ENCODE measurements at places on chromosomes 6 and 20.

DNA sequence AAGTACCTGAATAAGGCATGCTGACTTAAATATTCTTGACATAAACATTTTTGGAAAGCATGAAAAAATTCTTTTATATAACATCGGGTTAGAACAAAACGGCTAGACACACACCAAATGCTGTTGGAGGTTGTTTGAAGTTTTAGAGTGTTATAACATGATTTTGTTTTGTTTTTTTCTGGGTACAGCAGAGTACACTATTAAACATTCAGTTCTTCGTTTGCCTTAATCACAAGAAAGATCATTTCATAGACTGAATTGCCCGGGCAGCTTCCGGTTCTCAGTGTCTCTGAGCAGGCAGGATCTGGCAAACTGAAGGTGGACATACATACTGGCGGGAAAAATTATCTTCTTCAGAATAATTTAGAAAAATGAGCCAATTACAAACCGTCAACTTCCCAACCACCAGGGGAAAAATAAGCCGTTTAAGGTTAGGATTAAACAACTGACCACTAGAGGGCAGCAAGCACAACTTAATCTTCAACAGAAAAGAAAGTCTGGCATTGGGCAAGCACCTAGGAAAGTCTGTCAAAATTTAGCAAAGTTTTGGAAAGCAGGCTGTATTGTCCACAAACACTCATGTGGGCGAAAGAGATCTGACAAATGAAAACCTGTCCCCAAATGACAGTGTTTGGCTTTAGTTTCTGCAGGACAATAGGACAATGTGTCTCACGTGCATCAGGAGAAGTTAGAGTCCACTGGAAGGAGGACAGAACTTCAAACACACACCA lies 15.0 kb downstream of the ZNF217 start:
- DNase-seq, result peak; percentile 61

DNA sequence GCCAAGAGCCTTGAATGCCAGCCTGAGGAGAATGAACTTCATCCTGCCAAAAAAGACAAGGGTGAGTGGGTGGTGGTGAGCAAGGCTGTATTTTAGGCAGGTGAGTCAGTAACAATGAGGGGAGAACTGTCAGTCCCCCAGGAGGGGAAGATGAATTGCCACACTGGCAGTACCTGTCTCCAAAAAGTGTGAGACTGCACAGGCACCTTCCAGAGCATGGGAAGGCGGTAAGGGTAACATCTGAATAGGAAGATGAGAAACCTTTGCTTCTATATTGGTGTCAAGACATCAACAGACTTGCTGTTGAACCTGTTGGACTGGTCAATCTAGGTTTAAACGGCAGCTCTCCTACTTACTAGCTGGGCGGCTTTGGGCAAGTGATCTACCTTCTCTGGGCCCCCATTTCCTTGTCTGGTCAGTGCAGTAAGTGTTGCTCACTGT lies 30.9 kb downstream of the STK35 start:
- no peak for DNase-seq

- no peak for DNase-seq
Observed at GRCh38 chr6:112216662-112217551, 37.5 kb downstream of the LAMA4 start.

DNA sequence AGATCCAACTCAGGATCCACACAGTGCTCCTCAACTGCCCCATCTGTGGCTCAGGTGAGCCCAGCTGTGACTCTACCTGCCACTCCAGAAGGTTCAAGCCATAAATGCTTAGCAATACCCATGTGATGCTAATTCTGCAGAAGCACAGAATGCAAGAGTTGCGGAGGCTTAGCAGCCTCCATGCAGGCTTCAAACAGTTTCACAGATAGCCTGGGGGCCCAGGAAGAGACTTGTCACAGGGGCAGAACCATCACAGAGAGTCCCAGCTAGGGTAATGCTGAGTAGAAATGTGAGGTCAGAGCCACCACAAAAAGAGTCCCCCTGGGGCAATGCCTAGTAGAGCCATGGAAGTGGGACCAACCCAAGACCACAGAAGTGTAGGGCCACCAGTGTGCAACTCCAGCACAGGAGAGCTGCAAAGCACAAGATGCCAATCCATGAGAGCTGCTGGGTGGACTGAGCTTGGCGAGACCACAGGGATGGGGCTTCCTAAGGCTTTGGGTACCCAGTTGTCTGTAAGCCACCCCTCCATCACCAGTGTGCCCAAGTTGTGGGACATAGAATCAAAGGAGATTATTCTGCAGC lies 283.9 kb downstream of the UBE3D start:
- no peak for DNase-seq

GRCh38 chr6:75855052-75855451 lies 106.0 kb downstream of the MYO6 start:
- no peak for DNase-seq

DNA sequence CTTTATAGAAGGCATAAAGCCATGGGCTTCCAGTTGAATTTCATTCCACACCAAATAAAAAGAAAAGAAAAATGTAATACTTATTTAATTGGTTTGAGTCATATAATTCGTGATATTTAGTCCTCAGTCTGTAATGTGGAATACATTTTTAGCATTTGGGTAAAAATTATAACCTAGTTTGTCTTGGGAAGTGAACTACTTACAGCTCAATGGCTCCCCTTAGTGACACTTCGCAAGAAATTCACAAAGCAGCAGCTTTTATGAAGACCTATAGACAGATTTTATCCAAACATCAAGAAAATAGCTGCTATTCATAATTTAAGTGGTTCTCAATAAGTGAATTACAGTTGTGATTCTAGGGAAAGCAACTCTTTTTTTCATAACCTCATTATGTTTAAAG lies 72.1 kb downstream of the RSPO3 start:
- DNase-seq, result no peak

- no peak for DNase-seq
Observed at GRCh38 chr20:16860914-16861313, 112.8 kb downstream of the OTOR start.

DNA sequence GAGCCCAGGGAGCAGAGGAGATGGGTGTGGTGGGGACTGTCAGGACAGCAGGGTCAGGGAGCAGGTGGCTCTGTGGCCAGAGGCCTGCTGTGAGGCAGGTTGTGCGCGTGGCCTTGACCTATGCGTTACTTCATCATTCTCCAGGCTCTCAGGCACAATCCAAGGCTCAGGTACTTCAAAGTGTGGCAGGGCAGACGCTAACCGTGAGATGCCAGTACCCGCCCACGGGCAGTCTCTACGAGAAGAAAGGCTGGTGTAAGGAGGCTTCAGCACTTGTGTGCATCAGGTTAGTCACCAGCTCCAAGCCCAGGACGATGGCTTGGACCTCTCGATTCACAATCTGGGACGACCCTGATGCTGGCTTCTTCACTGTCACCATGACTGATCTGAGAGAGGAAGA lies 535 bp downstream of the NCR2 start:
- no peak for DNase-seq

DNA sequence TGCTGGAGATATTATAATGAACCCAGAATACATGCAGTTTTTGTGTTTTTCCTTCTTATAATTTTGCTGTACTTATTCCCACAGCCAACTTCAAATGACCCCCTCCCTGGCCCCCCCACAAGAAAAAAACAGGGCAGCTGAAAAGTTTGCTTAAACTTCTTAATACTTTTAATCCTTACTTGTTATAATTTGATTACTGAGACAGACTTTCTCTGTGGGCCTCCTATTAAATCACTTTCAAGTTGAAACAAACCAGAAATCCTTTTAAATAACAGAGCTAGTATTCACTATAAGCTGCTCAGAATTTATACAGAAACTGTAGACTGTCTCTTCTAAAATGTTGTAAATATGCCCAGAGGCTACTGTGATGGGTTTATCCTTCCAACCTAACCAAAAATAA lies 106.3 kb downstream of the CENPW start:
- no peak for DNase-seq

GRCh38 chr6:28839443-28840120 lies 84.2 kb downstream of the TRIM27 start:
- DNase-seq, result no peak

DNA sequence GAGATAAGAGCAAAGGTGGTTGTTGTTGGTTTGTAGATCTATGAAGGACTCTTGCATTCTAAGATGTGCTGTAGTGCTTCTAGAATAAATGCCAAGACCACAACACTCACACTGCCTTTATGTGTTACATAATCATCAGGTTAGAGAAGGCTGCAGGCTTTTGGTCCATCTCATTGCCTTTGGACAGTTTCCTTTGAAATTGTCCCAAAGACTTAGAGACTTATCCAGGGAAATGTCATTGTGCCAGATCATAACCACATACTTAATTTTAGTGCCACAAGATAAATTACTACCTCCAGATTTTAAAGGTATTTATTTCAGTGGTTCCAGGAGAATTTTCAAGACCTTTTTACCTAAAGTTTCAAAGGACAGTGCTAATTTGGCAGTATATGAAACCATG lies 666.6 kb upstream of the CITED2 start:
- DNase-seq, result no peak

- peak; percentile 13 for DNase-seq
Observed at GRCh38 chr20:20014659-20015058, 2.5 kb upstream of the NAA20 start.

DNA sequence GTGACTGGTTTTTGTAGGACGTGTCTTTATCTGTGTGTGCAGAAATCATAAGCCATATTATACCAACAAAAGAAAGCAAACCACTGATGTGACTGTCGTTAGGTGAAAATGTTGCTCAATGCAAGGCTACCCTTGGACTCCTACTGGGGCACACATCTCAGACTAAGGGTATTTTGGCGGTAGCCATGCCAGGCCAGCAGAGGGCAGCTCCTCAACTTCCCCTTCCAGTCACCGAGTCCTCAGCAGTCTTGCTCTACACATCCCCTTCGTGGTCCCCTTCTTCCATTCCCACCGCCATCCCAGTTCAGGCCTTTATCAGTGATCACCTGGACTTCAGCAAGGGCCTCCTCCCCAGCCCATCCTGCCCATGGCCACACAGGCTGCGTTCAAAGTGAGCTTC lies 113.7 kb upstream of the GGTLC1 start:
- DNase-seq, result no peak

DNA sequence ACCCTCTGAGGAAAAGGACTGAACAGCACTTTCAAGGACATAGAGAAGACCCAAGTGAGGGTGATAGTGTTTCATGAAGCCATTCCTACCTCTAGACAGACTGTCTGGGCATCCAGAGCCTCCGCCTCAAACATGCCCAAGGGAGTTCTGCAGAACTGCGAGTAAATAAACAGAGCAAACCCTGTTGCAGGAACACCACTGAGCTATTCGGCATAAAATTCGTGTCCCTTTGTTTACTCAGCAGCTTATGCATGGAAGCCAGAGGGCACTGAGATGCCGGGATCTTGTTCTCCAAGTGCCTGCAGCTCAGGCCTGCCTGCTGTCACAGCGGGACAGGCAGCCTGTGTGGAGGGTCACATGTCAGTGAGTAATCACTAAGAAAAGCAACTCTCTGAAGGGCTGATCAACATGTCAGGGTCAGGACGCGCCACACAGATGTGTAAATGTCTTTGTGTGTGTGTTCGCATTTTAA lies 164.9 kb upstream of the HEY2 start:
- peak; percentile 61 for DNase-seq

Measured in DMS153 (cell line).